ENCODE measurements at places on chromosomes 2 and 18.

- no peak for DNase-seq
Measured at GRCh38 chr2:222992137-222992536, 59.9 kb upstream of the KCNE4 start.

- no peak for DNase-seq
Measured at GRCh38 chr2:160505256-160505655, 11.6 kb upstream of the RBMS1 start.

DNA sequence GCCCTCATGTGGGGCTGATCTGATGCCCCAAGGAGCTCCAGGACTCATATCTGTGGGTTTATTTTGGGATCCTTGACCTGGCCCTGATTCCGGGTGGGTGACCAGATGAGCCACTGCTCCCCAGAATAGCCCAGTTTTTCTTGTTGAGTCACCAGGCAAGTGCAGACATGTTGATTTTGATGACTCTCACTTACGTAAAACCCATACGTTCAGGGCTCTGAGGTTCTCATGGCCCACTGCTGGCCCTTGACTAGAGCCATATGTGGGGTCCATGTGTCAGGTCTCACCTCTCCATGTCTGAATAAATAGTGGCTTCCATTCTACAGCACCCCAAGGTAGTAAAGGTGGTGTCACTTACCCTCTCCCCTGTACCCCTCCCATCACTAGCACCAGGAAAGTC is 41.9 kb downstream of the CDC42EP3 start:
- no peak for DNase-seq

DNA sequence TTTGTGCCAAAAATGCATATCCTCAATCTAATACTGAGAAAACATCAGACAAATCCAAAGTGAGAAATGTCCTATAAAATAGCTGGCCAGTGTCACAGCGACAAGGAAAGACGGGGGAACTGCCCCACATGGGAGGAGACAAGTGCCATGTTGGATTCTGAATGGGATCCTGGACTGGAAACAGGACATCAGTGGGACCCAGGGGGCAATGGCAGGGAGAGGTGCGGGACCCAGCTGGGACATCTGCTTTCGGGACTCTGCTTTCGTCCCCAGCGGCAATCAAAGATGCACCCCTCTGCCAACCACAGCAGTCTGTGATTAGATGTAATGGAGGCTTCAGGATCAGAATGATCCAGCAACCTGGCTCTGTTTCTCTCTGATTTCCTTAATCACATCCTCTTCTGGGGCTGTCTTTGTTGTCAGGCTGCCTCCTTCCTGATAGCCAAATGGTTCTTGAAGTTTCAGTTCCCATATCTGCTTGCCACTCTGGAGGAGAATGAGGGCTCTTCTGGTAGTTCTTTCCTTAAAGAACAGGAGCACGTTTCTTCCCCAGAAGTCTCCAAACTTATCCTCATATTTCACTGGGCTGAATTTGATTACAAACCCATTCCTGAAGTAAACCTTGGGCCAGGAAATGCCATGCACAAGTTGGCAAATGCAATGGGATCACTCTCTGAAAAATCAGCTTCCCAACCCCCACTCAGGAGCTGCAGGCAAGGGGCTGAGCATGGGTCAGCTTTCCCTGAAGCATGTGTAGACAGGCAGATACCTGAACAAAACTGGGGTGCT is 13.6 kb upstream of the PROC start:
- DNase-seq = no peak

GRCh38 chr2:140526575-140526974 is 1604.2 kb downstream of the LRP1B start:
- no peak for DNase-seq

- DNase-seq = no peak
Measured at GRCh38 chr2:36973320-36973719, 7.0 kb upstream of the STRN start.

GRCh38 chr2:204010628-204011560 is 74.3 kb downstream of the ICOS start:
- DNase-seq = no peak

GRCh38 chr18:2410688-2411087 is 160.6 kb downstream of the METTL4 start:
- no peak for DNase-seq

- DNase-seq = no peak
Measured at GRCh38 chr2:215161301-215161829, 22.9 kb upstream of the ABCA12 start.

DNA sequence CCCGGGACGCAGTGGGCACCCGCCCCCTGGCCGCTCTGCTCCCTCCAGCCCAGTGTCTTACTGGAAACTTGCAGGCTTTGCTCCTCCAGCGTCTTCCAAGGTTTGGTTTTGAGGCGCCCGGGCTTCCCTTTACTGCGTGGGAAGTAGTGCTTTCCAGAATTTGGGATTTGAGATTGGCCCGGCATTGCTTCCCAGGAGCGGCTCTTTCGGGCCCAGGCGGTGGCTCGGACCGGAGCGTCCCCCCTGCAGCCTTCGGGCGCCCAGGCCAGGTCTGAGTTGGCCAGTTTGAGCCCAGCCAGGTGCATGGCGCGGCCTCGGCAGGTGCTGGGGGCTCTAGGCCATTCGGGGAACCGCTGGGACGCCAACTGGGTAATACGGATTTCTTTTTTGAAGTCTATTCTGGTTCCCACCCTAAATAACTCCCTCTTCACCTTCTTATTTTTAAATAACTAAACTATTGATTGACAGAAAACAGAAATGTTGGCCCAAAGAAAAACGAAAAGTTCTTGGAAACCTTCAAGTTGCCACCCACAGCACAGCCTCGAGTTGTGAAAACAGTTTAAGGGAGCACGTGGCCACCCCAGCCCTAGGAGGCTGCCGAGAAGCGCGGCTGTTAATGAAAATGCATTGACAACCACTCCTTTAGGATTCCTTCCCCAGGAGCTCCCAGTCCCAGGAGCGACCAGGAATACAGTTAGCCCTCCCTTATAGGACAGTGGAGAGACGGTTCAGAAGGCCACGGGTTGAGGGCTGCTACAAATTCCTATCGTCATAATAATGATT is 766 bp downstream of the SNTG2 start:
- DNase-seq = no peak

DNA sequence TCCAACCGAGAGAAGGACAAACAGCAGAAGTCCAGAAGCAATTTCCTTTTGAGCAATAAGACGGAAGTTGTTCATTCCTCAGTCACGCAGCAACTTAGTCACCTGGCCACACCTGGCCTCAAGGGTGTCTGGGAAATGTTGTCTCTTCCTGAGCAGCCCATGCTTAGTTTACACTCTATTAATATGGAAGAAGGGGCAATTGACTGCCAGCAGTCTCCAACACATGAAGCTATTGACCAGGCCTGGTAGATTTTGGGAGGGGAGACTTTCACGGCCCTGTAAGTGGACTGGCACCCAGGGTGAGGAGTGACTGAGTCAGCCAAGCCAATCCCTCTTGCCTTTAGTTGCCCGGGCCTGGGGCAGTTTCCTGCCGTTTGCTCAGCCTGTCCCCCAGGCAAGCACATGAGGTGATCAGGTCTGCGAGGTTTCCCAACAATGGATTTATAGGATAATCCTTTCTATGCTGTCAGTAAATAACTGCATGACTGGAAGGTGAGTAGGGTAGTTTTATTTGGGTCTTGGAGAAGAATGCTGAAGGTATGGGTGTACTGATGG is 43.8 kb upstream of the PPP4R1 start:
- DNase-seq = no peak

GRCh38 chr18:3115447-3116030 is 102.6 kb upstream of the LPIN2 start:
- no peak for DNase-seq

- no peak for DNase-seq
Measured at GRCh38 chr2:188272121-188272520, 19.6 kb upstream of the GULP1 start.

Data from CD4-positive, alpha-beta T cell treated with Interleukin-12 subunit alpha and Interleukin-12 subunit beta, for 1 hour (primary cell).